Ecto neural progenitor cell (in vitro differentiated cells): ENCODE measurements at places on chromosomes 4 and X.

GRCh38 chr4:96355414-96355813 lies 515.5 kb downstream of the PDHA2 start:
- no peak for DNase-seq

DNA sequence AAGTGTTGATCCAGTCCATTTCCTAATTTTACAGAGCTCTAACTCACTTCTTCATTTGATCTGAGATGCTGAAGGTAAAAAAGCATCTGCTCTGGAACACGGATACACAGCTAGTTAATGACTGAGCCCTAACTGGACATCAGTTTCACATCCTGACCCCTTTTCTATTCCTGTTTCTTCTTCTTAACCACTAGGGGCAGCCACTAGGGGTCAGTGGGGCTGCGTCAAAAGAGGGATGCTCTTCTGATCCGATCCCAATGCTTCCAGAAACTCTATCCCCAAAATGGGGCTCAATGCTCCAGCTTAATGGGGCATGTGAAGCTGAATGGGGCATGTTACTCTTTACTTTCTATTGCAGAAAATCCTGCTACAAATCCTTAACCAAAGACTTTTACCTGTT lies 33.4 kb upstream of the PHKA2 start:
- DNase-seq, result no peak

- no peak for DNase-seq
Measured at GRCh38 chrX:39582976-39583375, 514.8 kb downstream of the BCOR start.

DNA sequence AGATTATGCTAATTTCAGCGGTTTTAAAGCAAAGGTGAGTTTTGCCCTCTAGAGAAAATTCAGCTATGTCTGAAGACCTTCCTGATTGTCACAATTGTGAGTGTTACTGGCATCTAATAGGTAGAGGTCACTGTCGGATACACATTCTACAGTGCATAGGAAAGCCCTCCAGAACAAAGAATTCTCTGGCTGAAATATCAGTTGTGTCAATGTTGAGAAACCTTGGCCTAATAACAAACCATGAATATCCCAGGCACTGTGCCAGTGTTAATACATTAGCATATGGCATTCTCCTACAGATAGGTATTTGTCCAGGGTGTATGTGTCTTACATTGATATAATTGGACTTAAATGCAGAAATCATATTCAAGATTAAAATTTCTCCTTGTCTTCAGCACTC lies 294.3 kb downstream of the FSTL5 start:
- DNase-seq, result no peak
